ENCODE measurements at places on chromosomes 6 and 20.
A peak's percentile ranks its signal among the peaks of the same experiment; 100 is the strongest.

DNA sequence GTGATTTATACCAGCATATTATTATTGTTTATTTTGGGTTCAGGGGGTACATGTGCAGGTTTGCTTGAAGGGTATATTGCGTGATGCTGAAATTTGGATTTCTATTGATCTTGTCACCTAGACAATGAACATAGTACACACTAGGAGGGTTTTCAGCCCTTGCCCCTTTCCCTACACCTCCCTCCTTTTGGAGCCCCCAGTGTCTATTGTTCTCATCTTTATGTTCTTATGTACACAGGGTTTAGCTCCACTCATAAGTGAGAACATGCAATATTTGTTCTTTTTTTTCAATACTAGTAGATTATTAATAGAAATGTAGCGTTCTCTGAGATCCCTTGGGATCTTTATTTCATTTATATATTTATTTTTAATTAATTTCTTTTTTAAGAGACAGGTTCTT is 79.2 kb upstream of the MRAP2 start:
- no peak for DNase-seq

DNA sequence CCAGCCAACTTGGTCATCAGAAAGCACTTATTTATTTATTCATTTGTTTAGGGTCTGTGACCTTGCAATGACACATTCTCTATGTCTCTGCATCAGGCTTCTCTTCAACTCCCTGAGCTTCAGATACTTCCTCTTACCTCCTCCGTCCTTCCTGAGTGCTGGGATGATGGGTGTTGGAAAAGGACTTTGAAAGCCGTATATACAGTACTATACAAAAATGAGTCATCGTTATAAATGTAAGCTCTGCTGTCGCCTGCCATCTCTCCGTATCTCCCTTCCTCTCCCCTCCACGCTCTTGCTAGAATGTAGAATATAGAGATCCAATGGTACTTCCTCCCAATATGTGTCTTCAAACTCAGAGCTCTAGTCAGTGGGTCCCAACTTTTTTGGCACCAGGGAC is 91.9 kb upstream of the SALL4 start:
- no peak for DNase-seq

DNA sequence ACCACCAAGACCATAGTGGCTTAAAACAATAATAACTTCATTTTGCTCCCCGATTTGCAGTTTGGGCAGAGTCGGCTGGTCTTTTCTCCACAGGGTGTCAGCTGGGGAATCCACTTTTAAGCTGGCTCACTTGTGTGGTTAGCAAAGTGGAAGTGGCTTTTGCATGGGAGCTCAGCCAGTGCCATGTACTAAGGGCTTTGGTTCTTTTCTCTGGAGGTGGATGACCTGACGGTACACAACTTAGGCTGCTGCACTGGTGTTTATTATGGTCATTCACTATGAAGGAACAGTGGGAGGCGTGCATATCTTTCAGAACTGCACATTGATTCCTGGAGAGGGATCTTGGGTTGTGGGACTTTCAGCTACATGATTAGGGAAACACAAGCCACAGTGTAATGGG is 141.0 kb downstream of the OR2B2 start:
- no peak for DNase-seq

DNA sequence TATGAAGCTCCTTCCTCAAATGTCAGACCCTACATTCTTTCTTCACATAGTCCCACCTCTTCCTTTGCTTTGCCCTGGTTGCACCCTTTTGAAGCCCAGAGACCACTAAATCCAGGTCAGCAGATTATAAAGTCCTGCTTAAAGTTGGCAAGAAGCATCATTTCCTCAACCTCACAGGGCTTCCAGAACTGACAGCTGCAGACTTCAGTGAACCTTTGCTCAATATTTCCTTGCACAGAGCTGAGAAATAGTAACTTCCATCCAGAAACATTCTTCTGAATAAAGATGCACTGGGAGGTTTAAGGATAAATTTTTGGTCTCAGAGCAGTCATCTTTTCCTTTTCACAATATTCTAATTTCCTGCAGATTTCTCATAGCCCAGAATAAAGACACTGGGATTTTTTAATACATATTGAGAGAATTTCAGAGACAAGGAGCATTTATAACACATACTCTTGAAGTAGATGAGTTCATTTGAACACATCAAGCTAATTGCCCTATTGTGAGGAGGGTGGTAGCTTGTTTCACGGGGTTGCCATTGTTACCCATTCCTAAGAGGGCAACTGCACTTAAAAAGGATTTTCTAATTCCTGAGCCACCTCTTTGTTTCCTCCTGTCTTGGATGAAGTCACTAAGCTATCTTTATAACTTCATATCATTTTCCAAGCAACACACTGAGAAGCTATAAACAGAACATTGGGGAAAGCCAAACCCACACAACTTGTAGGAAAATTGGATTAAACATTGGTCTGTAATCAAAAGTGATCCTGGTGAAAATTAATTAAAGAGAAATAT is 150.2 kb upstream of the PLN start:
- DNase-seq = no peak

- no peak for DNase-seq
Observed at GRCh38 chr6:29419516-29419915, 4.8 kb downstream of the OR12D1 start.

- DNase-seq = no peak
Observed at GRCh38 chr6:131083687-131084086, 20.6 kb upstream of the EPB41L2 start.

DNA sequence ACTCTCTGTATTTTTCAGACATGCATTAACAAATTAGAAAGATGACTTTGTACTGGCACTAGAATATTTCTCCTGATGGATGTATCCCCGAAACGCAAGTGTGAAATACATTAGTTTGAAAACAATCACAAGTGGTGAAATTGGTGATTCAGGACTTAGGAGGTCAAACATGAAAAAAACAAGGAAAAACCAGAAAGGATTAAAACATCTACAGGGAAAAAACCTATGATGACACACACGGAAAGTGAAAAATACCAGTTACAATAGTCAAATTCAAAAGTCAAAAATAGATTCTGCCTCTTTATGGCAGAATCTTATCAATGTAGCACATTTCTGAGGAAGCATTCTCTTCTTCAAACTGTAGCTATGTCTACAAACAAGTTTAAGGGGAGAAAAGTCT is 129.0 kb upstream of the SGK1 start:
- no peak for DNase-seq

DNA sequence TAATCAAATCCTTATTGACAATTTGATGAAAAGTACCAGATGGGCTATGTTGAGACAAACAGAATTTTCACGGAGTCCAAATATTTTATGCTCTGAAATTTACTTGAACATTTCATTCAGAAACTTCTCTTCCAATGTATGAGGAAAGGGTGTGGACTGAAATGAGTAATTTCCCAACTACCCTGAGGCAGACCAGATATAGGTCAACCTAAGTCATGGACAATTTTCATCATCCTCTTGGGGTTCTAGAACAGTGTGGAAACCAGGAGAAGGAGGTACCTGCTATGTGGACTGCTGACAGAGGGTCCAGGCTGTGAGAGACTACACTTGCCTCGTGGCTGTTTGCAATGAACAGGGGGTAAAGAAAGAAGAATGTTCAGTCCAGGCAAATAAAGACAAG is 323.0 kb downstream of the ESR1 start:
- DNase-seq = no peak

DNA sequence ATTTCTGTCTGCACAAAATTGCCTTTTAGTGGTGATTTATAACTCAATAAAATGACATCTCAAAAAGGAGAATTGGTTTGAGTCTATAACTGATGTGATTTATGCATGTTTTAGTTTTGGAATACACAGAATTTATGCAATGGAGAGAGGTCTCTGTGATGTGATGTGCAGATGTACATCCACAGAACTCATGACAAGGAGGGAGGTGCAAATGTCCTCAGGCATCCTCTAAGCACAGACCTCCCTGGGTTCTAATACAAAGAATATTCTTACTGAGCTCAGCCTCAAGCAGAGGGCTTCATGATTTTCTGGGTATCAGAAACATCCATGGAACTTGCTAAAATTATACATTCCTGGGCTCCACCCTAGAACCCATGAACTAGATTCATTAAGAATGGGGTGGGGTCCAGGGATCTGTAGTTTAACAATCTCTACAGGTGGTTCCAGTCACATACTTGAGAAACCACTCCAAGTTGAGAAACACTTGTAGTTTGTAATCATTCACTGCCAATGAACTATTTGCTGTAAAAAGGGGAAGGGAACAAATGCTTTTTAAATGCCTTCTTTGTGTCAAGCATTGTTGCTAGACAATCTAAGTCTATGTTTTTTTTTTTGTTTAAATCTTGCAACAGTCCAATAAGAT is 60.2 kb upstream of the NEDD9 start:
- no peak for DNase-seq

- no peak for DNase-seq
Observed at GRCh38 chr20:458776-459175, 3.6 kb downstream of the TBC1D20 start.

DNA sequence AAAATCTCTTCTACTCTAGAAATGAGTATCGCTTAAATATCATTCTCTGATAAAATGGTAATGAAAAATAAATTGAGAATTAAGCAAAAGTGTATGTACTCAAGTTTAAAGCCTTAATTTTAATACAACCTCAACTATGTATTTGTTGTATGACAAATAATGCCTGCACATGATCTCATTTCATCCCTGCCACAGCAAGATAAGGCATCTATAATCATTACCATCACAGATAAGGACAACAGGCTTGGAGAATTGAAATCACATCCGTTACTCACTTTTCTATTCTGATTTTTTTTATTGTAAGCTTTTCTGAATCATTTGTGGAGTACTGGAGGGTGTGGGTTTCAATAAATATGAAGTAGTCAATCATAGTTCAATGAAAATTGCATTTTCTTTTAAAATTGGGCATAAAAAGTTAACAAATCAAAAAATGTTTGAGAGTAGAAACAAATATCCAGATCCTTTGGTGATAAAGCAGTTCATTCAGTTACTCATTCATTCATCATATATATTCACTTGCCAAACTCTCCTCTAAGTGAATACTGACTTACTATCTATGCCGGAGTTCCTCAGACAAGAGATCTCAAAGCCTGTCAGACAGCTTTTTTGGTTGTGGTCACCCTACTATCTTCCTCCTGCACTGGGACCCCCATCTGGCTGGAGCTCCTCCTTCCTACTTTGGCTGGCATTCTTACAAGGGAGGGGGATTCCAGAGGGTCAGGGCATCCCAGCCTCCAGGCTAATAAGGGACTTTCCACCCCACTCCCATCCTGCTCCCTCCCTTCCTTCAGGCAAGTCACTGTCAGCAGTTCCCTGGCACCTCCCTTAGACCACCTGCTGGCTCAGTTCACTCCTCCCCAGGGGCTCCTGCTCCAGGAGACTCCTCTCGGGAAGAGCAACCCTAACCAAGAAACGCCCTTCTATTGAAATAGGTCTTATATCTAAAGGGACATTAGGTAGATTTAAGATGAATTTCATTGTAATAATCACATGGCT is 118.6 kb downstream of the OGFRL1 start:
- DNase-seq = no peak

DNA sequence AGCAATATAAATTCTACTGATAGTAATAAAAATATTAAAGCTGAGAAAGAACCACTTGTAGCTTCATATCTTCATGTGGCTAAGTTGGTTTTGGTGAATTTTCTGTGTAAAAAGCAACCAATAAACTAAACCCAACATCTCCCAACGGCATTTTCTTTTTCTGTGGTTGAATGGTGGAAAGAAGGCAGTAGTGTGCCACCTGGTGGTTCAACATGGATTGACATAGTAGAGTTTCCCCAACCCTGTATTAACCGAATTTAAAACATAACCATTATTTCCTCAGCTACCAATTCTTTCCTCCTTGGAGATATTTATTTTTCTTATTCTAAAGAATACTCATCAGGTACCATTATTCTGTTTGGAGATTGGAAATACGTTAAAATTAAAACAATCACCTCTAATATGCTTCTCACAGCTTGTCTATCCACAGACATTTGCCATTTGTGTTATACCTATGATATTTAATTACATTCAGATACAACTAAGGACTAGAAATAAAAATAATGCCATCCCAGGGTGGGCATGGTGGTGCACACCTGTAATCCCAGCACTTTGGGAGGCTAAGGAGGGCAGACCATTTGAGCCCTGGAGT is 117.1 kb upstream of the EEF1E1 start:
- DNase-seq = peak; percentile 1

DNA sequence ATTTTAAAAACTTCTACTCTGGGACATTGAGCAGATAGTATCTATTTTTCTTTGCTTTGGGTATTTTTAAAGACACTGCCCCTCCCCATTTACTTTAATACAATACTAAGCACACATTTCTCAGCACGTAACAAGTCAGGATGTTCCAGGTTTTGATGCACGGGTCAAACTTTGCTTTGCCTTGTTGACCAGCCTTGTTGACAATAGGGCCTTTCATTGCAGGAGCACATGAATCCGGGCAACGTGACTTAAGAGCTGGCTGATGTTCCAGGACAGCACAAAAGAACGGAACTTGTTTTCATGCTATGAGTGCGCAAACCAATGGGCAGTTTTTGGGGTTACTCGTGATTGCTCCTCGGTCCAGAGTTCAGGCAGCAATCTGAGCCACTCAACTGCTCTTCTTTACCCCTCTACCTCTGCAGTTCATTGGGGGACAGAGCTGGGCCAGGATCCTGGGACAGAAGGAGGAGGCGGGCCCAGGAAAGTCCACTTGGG is 78.6 kb upstream of the SLC22A16 start:
- DNase-seq = no peak

DNA sequence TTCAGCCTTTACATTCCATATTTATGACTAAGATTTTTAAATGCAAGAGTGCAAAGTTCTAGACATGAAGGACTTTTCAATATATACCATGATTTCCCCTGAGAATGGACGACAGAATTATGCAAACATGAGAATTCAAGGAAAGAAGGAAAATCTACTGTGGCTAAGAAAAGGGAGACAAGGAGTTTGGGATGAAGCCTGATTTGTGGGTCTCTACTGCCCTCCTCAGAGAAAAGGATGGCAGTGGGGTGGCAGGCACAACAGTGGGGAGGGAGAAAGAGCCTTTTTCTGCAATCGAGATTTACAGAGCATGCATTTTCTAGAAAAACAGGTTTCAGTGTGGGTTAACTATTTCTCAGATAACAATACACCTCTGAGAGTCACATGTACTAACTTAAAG is 466.9 kb upstream of the NRSN1 start:
- DNase-seq = no peak

DNA sequence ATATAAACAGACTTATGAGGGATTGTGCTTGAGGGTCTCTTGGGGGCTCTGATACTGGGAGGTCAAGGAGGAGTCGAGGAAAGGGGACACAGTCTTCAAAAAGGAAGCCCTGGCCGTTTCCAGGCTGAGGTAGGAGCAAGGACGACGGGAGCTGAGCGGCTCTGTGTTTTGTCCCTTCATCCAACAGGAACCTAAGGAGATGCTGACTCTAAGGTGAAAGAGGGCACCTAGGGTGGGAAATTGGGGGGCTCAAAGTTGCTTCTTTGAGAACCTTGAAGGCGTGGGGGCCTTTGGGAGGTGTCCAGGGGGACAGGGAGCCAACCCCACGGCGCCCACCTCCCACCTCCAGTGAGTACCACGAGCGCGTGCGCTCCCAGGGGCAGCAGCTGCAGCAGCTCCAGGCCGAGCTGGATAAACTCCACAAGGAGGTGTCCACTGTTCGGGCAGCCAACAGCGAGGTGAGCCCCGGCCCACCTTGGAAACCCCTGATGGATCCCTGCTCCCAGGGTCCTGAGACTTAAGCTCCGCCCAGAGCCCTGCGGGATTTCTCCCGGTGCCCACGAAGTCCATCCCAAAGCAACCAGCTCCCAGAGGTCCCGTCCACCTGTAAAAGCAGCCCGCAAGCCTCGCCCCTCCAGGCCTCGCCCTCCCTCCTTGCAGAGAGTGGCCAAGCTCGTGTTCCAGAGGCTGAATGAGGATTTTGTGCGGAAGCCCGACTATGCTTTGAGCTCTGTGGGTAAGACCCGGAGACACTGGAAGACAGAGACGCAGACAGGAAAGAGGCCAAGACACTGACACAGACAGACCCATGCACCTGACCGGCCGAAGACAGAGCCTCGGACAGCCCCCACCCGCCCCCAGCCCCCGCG is 2.9 kb downstream of the SPAG4 start:
- DNase-seq = no peak
